Activated CD4-positive, alpha-beta T cell treated with anti-CD3 and anti-CD28 coated beads, Interleukin-2, amount 10 ng/mL, durations not matched to agents 24 days and 14 days (primary cell): ENCODE measurements at places on chromosomes 1 and 21. TPM values are rescaled to one million over a fixed set of nuclear protein-coding genes. Genes with fewer than 3 reads are reported as not detected.

CASP9 gene
- 15.7 and 17.3 TPM in 2 replicates for total RNA-seq

C1orf185 gene
- total RNA-seq, result not detected in 2 replicates

PSMB4 gene
- 452 and 456 TPM in 2 replicates for total RNA-seq

KRTAP19-1 gene
- not detected in 2 replicates for total RNA-seq

- DNase-seq, result no peak
Observed at GRCh38 chr21:27366646-27367235, 399.9 kb upstream of the ADAMTS5 start.

GRCh38 chr1:234913771-234914170, 214.9 kb downstream of the TOMM20 start:
- DNase-seq, result no peak
